ENCODE measurements at places on chromosomes 12 and 14.

DNA sequence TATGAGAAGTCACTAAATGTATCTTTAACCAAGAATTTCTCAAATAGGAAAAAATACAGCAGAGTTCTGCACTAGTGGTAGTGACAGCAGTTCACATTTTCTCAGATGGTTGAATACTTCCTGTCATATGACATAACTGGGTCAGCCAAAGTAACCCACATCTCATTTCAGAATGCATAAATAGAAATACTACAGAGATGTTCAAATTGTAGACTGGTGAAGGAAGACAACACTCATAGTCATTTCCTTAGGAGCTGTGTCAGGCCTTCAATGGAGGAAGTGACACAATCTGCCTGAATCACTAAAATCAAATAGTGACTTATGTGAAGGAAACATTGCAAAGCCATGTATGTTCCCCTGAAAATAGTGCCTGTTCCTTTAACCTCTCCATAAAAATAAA is 32.4 kb downstream of the FERMT2 start:
- peak overlapping the region; percentile 75 for H3K27ac ChIP-seq
- no peak overlapping the region for H3K4me3 ChIP-seq
- peak; percentile 52 for DNase-seq

DNA sequence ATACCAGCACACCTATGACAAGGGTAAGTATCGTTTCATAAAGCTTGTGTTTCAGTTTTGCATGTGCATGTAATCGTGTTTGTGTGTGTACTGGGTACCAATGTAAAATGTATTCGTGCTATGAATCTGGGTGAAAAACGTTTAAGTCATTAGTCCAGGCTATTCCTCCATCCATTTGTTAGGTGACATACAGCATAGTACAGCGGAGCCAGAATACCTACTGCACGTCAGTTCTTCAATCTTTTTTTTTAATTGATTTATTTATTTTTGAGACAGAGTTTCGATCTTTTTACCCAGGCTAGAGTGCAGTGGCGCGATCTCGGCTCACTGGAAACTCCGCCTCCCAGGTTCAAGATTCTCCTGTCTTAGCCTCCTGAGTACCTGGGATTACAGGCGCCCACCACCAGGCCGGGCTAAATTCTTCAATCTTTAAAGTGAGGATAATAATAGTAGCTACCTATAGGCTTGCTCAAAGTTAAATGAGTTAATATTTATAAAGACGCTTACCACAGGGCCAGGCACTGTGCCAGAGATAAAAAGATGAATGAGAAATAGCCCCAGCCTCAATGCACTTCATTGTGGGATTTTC is 661 bp upstream of the RPS26 start:
- DNase-seq = peak; percentile 44
- H3K36me3 ChIP-seq = peaks cover 35% of the 10 kb centered on the region
- H3K27ac ChIP-seq = peak overlapping the region; percentile 97
- H3K27me3 ChIP-seq = no peaks in the 10 kb centered on the region
- H3K4me1 ChIP-seq = peaks cover 48% of the 10 kb centered on the region

DNA sequence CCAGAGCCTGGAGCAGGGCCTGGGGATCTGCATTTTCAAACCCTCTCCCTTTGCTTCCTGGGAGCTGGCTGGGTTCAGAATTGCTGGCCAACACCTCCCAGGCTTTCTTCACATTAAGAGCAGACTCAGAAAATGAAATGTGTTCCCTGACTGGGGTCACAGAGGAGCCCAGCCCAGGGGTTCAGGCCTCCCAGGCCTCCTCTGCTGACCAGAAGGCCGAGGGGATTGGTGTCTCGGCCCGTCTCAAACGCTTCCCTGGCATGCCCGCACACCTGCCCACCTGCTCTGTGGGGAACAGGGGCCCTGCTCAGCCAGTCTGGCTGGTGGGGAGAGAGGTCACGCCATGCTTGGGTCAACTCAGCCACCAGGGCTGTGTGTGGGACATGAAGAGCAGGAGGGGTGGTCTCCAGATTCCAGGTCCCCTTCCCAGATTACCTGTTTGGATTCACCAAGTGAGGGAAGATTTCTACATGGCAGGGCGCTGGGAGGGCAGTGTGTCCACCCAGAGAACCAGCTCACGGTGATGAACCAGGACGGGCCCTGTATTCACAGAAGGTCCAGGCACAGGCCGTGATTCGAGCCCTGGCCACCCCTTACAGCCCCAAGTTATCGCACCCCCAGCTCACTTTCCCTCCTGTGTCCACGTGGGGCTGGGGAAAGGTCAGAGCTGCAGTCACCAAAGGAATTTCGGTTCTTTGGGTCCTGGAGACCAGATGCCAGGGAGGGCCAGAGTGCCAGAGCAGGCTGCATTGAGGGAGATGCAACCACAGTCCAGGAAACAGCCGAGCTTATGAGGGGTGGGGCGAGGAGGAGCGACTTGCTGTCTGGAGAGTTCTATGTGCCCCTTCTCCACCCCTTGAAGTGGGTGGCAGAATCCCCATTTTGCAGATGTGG is 55.2 kb upstream of the RIN3 start:
- H3K4me3 ChIP-seq = no peak overlapping the region
- no peak overlapping the region for H3K27ac ChIP-seq
- no peaks in the 10 kb centered on the region for H3K27me3 ChIP-seq
- peak; percentile 22 for DNase-seq

DNA sequence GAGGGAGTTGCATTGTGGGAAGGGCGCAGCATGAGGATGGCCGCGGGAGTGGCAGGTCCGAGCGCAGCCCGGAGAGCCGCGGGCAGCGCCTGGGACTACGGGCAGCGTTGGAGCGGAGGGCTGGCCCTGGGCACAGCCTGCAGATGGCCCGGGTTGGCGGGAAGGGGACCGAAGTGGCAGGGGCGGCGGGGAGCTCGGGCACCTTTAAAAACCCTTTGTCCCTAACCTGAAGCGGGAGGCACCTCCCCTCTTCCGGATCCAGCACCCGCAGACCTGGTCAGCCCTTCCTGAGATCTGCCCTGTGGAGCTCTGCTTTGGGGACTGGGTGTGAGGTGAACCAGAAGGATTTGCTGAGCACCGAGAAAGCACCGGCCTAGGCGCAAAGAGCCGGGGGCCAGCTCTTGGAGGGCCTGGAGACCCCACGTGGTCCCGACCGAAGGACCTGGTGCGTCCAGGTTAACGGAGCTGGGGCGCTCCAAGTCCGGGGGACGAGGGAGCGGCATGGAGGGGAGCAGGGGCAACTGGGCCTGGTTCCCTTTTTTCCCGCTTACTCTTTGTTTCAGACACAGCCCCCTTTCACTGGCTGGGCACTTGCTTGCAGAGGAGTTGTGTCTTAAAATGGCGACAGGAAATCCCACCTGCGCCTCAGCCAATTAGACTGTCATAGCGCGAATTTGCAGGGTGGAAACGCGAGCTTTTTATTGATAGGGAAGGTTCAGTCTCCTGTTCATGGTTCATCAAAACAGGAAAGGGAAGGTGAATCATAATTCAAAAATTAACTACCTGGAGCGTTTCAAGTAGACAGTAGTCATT is 792 bp upstream of the SLC38A1 start:
- peak; percentile 82 for DNase-seq
- H3K4me3 ChIP-seq = no peak overlapping the region
- no peaks in the 10 kb centered on the region for H3K27me3 ChIP-seq
- peaks cover 18% of the 10 kb centered on the region for H3K36me3 ChIP-seq
- H3K4me1 ChIP-seq = peaks cover 17% of the 10 kb centered on the region
- no peak overlapping the region for H3K27ac ChIP-seq

- DNase-seq = no peak
- H3K27me3 ChIP-seq = no peaks in the 10 kb centered on the region
- H3K4me3 ChIP-seq = no peak overlapping the region
- H3K36me3 ChIP-seq = no peaks in the 10 kb centered on the region
- H3K27ac ChIP-seq = no peak overlapping the region
- peaks cover 3% of the 10 kb centered on the region for H3K4me1 ChIP-seq
Observed at GRCh38 chr12:52178984-52179383, 12.8 kb downstream of the KRT80 start.

DNA sequence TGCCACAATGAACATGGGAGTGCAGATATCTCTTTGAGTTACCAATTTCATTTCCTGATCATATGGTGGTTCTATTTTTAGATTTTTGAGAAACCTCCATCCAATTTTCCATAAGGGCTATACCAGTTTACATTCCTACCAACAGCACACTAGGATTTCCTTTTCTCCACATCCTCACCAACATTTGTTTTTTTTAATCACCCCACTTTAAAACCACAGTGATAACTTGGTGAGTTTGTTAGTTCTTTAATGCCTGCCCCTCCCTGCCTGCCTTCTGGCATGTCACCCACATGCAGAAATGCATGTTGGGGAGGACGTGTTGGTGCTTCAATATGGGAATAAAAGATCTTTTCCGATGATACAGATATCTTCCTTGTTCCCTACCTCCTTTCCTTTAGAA is 167.9 kb downstream of the CAND1 start:
- no peak overlapping the region for H3K4me3 ChIP-seq
- H3K27ac ChIP-seq = no peak overlapping the region
- no peaks in the 10 kb centered on the region for H3K27me3 ChIP-seq

GRCh38 chr12:82350161-82350560 is 8.0 kb downstream of the CCDC59 start:
- peaks cover 20% of the 10 kb centered on the region for H3K36me3 ChIP-seq
- no peak for DNase-seq
- no peak overlapping the region for H3K4me3 ChIP-seq
- no peak overlapping the region for H3K27ac ChIP-seq
- no peaks in the 10 kb centered on the region for H3K27me3 ChIP-seq
- peaks cover 5% of the 10 kb centered on the region for H3K4me1 ChIP-seq

GRCh38 chr12:71872401-71872800 is 32.8 kb downstream of the TBC1D15 start:
- DNase-seq = no peak
- H3K36me3 ChIP-seq = peaks cover 30% of the 10 kb centered on the region
- no peak overlapping the region for H3K27ac ChIP-seq
- H3K4me1 ChIP-seq = peaks cover 25% of the 10 kb centered on the region
- H3K4me3 ChIP-seq = no peak overlapping the region

DNA sequence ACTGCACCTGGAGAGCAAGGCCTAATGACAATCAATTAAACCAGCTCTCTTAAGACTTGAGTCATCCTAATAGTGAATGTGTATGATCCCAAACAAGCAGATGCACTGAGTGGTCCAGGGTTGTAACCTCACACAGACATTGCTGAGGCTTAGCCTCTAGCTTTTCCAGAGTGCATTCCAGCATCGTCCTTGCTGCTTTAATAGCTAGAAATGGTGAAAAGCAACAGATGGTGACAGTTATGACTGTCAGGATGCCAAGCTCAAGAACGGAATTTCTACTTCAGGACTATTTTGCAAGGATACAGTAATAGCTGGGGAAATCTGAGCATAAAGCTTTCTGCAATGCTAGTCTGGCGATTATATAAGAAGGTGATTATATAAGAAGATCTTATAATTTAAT is 34.6 kb downstream of the PTPRR start:
- H3K36me3 ChIP-seq = no peaks in the 10 kb centered on the region
- H3K4me1 ChIP-seq = no peaks in the 10 kb centered on the region
- no peaks in the 10 kb centered on the region for H3K27me3 ChIP-seq
- DNase-seq = no peak

DNA sequence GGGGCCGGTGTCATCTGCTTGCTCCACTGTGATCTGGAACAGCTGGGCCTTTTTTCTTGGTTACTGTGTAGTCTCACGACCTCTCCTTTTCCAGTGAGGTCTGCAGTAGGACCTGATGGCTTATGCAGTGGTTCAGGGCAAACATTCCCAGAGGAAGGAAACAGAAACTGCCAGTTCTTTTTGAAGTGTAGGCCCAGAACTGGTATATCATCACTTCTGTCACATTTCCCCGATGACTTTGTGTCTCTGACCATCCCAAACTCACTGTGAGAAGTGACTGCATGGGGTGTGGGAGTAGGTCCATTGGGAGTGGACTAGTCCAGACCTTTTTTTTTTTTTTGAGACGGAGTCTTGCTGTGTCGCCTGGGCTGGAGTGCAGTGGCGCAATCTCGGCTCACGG is 38.4 kb downstream of the RCOR1 start:
- H3K27ac ChIP-seq = no peak overlapping the region
- peaks cover 2% of the 10 kb centered on the region for H3K36me3 ChIP-seq
- no peak for DNase-seq
- H3K4me1 ChIP-seq = peaks cover 14% of the 10 kb centered on the region
- no peaks in the 10 kb centered on the region for H3K27me3 ChIP-seq

GRCh38 chr12:24709216-24709615 is 239.7 kb downstream of the BCAT1 start:
- no peaks in the 10 kb centered on the region for H3K27me3 ChIP-seq
- no peak overlapping the region for H3K4me3 ChIP-seq
- no peak overlapping the region for H3K27ac ChIP-seq
- H3K36me3 ChIP-seq = no peaks in the 10 kb centered on the region
- no peak for DNase-seq
- peaks cover 12% of the 10 kb centered on the region for H3K4me1 ChIP-seq

- peaks cover 4% of the 10 kb centered on the region for H3K36me3 ChIP-seq
- no peak overlapping the region for H3K27ac ChIP-seq
- peaks cover 23% of the 10 kb centered on the region for H3K4me1 ChIP-seq
- H3K27me3 ChIP-seq = no peaks in the 10 kb centered on the region
- H3K4me3 ChIP-seq = no peak overlapping the region
- DNase-seq = no peak
Observed at GRCh38 chr14:102503641-102504327, 5.8 kb downstream of the ANKRD9 start.

DNA sequence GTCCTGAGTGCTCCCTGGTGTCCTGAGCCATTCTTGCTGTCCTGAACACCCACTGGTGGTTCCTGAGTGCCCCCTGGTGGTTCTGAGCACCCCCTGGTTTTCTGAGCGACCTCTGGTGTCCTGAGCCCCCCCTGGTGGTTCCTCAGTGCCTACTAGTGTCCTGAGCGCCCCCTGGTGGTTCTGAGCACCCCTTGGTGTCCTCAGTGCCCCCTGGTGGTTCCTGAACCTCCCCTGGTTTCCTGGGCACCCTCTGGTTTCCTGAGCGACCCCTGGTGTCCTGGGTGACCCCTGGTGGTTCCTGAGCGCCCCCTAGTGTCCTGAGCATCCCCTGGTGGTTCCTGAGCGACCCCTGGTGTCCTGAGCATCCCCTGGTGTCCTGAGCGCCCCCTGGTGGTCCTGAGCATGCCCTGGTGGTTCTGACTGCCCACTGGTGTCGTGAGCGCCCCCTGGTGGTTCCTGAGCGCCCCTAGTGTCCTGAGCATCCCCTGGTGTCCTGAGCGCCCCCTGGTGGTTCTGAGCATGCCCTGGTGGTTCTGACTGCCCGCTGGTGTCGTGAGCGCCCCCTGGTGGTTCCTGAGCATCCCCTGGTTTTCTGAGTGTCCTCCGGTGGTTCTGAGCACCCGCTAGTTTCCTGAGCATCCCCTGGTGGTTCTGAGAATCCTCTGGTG is 473.1 kb downstream of the TMEM121 start:
- H3K4me1 ChIP-seq = peaks cover 52% of the 10 kb centered on the region
- peak; percentile 93 for DNase-seq
- peak overlapping the region; percentile 63 for H3K4me3 ChIP-seq
- no peaks in the 10 kb centered on the region for H3K27me3 ChIP-seq
- H3K27ac ChIP-seq = peak overlapping the region; percentile 70
- H3K36me3 ChIP-seq = no peaks in the 10 kb centered on the region

DNA sequence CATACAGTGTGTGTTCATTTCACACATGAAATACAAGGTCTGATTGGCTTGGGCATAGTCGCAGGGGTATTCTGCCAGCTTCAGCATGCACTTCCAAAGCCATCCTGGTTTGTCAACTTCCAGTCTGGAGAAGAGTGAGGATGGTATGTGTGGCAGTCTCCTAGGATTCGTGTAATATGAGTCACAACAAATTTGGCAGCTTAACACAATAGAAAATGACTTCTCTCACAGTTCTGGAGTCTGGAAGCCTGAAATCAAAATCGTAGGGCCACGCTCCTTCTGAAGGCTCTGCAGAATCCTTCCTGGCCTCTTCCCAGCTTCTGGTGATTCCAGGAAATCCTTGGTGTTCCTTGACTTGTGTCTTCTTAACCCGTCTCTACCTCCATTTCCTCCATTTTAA is 167.5 kb downstream of the PPM1H start:
- peaks cover 2% of the 10 kb centered on the region for H3K27me3 ChIP-seq
- no peak overlapping the region for H3K27ac ChIP-seq
- no peak overlapping the region for H3K4me3 ChIP-seq
- peaks cover 9% of the 10 kb centered on the region for H3K4me1 ChIP-seq
- DNase-seq = no peak
